ENCODE measurements at places on chromosomes 1 and 21. TPM values are rescaled to one million over a fixed set of nuclear protein-coding genes. Genes with fewer than 3 reads are reported as not detected.
A peak's percentile ranks its signal among the peaks of the same experiment; 100 is the strongest.

DNA sequence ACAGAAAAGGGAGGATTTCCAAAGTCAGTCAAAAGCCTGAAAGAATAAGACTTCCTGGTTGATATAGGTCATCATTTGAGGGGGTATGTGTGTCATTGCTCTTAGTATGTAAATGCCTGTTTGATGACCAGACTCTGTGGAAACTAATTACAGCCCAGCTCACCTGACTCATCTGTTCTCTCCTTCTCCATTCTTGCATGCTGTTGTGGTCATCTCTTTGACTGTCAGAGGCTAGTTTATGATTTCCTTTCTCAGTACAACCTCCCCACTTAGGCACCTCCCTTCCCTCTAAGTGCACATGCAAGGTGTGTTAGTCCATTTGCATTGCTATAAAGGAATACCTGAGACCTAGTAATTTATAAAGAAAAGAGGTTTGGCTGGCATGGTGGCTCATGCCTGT, 2.4 kb upstream of the C1orf116 start:
- DNase-seq, result peak; percentile 84

DNA sequence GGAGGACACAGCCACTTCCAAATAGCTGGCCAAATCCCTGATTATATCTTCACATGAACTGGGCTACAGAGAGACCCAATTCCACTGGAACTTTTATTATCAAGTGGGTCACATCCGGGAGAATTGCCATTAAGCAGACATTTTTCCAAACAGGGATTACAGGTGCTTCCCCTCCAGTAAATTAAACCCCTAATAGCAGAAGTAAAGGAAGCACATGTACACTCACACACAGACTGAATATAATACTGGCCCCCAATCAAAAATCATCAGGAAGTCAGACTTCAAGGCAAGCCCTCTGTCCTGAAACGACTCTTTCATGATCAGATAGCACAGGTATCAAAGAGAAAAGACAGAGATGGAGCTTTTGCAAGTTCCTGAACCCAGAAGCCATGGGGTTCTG, 118.6 kb upstream of the PPP2R5A start:
- DNase-seq, result no peak

GRCh38 chr1:245859493-245860114, 647.5 kb downstream of the SMYD3 start:
- peak; percentile 84 for DNase-seq

GRCh38 chr21:25953659-25954058, 216.9 kb downstream of the APP start:
- DNase-seq, result no peak

IQGAP3 gene
- polyA plus RNA-seq, result 12.5 TPM

LCE2A gene
- polyA plus RNA-seq, result 0.50 TPM

MCOLN2 gene
- polyA plus RNA-seq, result 0.27 TPM

GRCh38 chr1:16484501-16484835, 29.6 kb downstream of the RNU1-1 start:
- no peak for DNase-seq

- DNase-seq, result peak; percentile 72
These were observed 19.3 kb downstream of the F3 start for GRCh38 chr1:94522304-94522703.

KRTAP13-2 gene
- not detected for polyA plus RNA-seq

- no peak for DNase-seq
These were observed 3.7 kb upstream of the SIM2 start for GRCh38 chr21:36695283-36695634.

- DNase-seq, result no peak
These were observed 2.2 kb downstream of the NFIA start for GRCh38 chr1:61084491-61085031.

GRCh38 chr1:28646040-28646439, 2.4 kb upstream of the RNU11 start:
- peak; percentile 82 for DNase-seq

PRMT6 gene
- 12.5 TPM for polyA plus RNA-seq

- no peak for DNase-seq
These were observed 16.3 kb downstream of the OR2B11 start for GRCh38 chr1:247441606-247442005.

DNA sequence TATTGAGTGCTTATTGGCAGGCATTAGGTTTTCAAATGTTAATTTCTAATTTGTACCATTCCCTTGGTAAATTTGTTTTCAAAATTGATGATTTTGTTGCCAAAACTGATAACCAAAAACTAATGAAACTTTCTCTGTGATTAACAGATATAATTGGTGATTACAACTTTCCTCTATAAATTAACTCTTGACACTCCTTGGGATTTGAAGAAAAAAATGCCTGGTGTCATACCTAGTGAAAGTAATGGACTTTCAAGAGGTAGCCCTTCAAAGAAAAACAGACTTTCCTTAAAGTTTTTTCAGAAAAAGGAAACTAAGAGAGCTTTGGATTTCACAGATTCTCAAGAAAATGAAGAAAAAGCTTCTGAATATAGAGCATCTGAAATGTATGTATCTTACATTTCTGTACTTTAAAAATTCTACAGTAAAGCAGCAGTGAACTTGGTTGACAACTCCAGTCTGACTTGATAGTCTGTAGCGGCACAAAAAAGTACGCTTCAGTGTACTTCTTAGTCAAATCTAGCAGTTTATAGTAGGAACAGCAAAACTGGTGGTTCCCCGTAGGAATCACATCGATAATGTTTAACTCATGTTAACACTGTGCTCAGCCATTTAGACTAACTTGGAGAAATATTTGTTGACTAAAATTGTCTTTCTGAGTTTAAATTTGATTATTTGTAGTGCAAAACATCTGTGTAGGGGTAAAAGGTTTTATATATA, 3.0 kb downstream of the USP1 start:
- peak; percentile 30 for DNase-seq

GNAT2 gene
- 0.26 TPM for polyA plus RNA-seq

TPRG1L gene
- 39.5 TPM for polyA plus RNA-seq

DNA sequence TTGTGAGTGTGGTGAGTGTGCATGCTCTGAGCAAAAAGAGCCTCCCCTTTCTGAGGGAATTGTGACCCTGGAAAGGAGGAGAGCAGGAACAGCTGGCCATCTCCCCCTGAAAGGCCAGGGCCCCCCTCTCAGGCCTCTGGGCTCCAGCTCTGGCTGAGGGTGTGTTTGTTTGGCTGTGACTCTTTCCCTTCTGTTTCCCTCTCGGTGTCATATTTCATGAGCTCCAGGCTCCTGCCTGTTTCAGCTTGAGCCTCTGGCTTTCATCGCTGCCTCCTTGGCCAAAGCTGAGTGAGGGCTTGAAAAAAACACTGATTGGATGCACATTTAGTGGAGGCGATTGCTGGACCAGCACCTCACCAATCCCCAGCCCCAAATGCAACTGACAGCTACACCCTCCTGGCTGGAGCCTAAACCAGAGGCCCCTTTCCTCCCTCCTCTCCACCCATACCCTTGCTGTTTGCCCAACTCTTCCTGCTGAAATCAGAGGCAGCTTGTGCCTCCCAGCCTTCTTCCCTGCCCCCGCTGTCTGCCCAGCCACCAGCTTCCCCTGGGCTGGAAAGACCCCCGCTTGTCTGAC, 64.1 kb downstream of the DDR2 start:
- DNase-seq, result peak; percentile 93
